ENCODE measurements at places on chromosomes 6 and 20.

DNA sequence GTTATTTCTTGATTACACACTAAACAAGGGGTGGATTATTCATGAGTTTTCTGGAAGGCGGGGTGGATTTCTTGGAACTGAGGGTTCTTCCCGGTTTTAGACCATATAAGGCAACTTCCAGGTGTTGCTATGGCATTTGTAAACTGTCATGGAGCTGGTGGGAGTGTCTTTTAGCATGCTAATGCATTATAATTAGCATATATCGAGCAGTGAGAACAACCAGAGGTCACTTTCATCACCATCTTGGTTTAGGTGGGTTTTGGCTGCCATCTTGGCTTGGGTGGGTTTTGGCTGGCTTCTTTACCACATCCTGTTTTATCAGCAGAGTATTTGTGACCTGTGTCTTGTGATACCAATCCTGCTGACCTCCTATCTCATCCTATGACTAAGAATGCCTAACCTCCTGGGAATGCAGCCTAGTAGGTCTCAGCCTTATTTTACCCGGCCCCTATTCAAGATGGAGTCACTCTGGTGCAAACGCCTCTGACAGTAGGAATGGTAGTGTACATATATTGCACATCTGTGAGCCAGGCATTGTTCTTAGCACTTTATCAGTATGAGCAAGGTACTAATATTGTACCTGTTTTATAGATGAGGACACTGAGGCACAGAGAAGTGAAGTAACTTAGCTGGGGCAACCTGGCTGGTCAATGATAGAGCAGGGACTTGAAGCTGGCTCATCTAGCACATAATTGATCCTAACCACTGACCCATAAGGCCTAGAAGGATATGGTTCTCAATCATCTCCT is 203.7 kb downstream of the NFATC2 start:
- no peak for DNase-seq

- DNase-seq: no peak
Observed at GRCh38 chr20:17377231-17377630, 150.4 kb downstream of the PCSK2 start.

DNA sequence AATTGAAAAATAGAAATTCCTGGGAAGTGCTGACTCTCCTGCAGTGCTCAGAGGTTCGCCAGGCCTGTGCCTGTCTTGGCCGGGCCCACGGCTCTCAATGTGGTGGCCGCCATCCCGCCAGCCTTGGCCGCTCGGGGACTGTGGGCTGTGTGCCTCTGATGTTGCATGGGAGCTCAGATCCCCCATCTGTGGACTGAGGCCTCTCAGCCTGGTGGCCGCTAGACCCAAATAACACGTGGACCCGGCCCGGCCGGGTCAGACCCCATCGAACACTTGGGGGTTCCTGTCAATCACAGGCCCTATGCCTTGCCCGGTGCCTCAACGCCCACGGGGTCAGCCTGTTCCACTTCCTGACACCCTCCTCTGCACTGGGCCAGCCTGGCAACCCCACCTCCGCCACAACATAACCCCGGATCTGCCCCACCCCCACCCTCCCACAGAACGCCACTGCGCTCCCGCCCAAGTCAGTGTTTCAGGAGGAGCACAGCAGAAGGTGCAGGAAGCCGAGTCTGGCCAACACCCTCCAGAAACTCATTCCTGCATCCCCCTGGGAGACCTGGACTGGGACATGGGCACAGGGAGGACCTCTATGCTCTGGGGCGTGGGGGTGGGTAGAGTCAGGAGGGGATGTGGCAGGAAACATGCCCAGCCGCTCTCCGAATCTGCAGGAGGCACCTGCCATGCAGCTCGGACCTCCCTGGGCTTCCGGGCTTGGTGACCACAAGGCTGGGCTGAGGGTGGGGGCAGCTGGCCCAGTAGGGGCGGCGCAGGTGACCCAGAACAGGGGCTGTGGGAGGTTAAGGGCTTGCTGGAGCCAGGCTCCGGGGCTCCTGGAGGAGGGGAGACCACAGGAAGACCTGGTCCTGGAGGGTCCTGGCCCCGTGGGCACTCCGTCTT is 98.7 kb upstream of the BHLHE23 start:
- DNase-seq: no peak

DNA sequence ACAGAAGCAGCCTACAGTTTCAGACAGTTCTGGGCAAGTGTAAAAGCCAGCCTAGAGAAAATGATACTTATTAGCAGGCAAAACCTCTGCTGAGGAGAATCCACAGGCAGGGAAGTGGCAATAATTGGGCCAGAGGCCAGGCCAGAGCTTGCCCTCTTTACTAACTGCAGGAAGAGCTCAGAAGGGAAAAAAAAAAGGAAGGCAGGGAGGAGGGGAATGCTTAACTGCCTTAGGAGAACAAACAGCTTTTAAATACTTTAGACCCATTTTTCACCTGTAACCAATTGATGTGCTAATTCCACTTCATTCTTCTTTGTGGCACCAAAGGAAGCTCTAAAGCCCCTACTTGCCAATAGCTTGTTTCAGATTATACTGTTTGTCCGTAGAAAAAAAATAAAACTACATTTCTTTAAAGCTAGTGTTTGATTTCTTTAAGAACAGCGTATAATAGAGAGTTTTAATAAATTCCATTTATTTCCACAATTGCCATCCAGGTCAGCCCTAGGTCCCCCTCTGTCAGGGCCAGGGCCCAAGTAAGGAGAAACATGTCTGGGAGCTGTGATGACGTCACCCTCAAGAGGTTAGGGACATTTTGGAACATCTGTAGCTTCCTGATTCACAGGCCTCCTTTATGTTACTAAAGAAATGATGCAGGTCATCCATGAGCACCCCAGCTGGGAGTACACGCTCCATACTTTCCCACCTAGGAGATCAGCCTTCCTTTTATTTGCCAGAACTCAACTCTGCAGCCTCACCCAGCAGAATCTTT is 384.3 kb downstream of the CDC5L start:
- no peak for DNase-seq

GRCh38 chr6:156658966-156659821 is 118.0 kb upstream of the ARID1B start:
- no peak for DNase-seq

- no peak for DNase-seq
Observed at GRCh38 chr6:130959951-130960350, 103.1 kb downstream of the EPB41L2 start.

- peak; percentile 67 for DNase-seq
Observed at GRCh38 chr6:25499615-25500235, 152.3 kb upstream of the SCGN start.

GRCh38 chr6:73746787-73747186 is 50.8 kb downstream of the CD109 start:
- peak; percentile 39 for DNase-seq

GRCh38 chr6:41963371-41963770 is 21.8 kb upstream of the CCND3 start:
- DNase-seq: no peak

DNA sequence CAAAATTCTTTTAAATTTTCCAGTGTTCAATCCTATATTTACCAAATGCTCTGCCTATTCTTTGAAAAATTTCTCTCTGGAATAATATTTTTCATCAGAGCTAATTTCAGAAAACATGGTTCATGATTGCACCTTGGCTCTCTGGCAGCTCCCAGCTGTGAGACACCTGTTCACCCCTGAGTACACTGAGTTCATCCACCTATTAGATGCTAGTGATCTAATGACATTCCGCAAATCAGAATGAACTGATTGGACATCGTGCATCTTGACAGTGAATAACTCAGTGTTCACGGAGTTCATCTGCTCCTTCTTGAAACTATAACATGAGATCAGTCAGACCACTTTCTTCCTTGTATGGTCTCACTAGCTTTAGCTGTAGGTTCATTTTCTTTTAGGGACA is 3.9 kb upstream of the SHPRH start:
- no peak for DNase-seq

DNA sequence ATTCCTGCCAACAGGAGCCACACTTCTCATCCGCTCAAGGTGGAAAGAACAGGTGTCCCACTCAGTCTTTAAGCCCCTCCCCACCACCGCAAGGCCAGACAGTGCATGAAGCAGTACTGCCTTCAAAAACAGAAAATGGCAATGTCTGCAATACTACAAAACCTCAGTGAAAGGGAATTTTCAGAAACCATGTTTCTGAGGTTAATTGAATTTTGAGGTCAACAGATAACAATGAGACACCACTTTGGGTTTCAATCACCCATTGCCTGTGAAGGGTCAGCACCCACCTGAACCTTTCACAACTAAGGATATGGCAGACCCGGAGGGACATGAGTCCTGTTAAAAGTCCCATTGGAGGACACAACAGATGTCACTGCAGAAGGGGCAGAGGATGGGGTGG is 13.0 kb downstream of the ZC3H12D start:
- DNase-seq: no peak

DNA sequence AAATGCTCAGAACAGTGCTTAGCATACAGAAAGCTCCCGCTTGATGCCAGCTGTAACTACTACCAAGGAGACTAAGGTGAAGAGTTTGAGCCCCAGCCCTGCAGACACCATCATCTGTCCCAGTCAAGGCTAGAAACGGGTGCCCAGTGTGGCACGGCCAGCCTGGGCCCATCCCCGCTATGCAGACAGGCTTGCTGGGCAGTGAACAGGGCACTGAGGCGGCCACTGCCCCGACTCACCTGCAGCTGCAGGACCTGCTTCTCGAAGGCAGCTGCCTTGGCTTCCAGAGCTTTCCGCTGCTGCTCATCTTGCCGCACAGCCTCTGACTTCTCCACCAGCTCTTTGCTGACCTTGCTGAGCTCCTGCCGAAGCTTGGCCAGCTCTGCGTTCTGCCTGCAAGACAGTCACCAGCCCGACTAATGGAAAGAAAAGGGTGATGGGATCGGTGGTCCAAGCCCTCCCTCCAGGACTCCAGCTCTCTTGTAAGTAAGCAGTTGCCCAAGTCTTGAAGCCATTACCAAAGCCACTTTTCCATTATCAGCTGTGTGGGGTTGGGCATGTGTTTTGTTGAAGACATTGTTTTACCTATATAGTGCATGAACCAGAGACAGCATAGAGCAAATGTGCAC is 48.7 kb downstream of the RRBP1 start:
- no peak for DNase-seq

GRCh38 chr20:15113144-15113773 is 775.8 kb upstream of the FLRT3 start:
- DNase-seq: no peak

DNA sequence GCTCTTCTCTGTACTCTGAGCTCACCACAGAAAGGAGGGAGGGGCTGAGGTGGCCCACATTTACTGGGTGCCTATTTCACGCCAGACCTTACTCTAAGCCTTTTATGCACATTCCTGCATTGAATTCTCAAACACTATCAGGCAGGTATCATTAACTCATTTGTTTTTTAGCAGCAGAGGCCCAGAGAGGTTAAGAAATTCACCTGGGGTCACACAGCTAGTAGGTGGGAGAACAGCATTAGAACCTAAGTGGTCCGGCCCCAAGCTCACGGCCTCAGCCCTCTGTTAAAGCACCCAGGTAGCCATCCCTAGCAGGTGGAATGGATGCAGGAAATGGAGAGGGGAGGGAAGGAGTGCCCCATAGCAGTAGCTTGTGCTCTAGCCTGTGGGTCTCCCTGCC is 84.5 kb downstream of the GRM4 start:
- DNase-seq: no peak

- peak; percentile 64 for DNase-seq
Observed at GRCh38 chr6:133240511-133241085, 559 bp upstream of the EYA4 start.

- DNase-seq: peak; percentile 12
Observed at GRCh38 chr20:46131396-46131795, 13.3 kb downstream of the CD40 start.

DNA sequence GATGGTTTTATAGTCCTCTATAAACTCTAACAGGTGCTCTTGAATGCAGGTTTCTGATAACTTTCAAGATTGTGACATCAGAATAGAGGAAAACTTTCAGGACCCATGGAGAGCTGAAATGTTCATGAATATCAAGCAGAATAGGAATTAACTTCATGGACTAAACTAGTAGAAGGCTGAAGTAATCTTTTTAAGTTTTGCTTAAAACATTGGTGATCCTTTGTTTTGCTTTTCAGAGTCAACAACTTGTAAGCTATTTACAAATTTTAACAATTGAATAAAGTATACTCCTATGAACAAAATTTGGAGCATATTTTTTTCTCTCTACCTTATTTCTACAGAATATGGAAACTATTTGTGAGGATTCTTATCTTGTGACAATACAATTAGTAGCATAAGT is 25.2 kb upstream of the GOPC start:
- DNase-seq: no peak

DNA sequence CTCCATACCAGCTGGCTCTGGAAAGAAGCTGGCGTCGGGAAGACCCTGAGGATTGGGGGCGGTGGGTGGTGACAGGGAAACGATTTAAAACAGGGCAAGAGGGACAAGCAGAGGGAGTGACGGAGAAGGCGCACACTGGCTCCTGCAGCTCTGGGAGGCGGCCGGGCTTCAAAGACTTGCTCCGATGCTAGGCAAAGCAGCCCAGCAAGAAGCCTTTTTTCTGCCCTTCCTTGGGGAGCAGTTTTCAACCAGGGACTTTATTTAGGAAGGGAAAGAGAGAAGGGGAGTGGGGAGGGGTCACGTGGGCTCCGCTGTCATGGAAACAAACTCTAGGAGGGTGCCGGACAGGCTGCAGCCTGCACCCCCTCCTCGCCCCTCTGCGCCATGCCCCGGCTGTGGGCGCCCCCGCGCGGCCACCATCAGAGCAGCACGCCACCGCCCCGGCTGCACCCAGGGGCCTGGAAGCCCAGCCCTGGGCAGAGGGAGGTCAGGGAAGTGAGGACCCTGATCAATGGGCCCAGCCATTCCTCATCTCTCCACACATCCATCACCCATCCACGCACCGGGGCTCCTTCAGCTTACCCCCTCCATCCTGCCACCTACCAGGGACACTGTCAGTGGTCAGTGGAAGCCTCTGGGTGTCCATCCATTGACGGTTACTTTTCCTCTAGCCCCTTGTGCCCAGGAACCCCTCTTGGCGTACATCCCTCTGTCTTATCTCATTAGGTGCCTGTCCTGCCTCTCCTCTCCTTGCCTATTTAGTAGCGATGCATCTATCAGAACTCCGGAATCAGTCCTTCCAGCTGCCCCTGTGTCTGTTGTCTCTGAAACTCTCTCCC is 66.6 kb upstream of the CCDC167 start:
- DNase-seq: peak; percentile 65

- no peak for DNase-seq
Observed at GRCh38 chr20:53657732-53658131, 64.1 kb upstream of the ZNF217 start.

DNA sequence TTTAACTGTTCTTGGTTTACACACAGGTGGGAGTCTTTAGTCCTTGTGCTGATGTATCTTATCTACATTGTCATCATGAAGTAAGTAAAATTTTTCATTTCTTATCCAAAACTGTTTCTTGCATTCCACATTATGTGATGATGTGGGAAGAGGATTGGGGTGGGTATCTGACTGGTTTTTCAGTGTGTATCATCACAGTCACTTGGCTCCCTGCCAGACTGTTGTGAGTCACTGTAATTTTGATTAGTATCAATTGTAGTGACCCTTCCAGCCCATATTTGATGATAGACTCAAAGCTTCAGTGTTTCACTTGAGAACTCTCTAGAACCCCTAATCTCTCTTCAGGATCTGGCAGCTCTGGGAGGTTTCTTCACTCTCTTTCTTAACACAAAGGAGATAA is 84.5 kb upstream of the RIN2 start:
- DNase-seq: no peak

All from adipocyte (in vitro differentiated cells).